ENCODE measurements at places on chromosomes 13 and 19.

- no peak for DNase-seq
Measured at GRCh38 chr19:39304185-39304513, 7.9 kb downstream of the IFNL1 start.

GRCh38 chr19:45917421-45918091 lies 3.0 kb upstream of the NANOS2 start:
- no peak for DNase-seq

- DNase-seq = no peak
Measured at GRCh38 chr13:97826421-97827012, 127.0 kb upstream of the IPO5 start.

DNA sequence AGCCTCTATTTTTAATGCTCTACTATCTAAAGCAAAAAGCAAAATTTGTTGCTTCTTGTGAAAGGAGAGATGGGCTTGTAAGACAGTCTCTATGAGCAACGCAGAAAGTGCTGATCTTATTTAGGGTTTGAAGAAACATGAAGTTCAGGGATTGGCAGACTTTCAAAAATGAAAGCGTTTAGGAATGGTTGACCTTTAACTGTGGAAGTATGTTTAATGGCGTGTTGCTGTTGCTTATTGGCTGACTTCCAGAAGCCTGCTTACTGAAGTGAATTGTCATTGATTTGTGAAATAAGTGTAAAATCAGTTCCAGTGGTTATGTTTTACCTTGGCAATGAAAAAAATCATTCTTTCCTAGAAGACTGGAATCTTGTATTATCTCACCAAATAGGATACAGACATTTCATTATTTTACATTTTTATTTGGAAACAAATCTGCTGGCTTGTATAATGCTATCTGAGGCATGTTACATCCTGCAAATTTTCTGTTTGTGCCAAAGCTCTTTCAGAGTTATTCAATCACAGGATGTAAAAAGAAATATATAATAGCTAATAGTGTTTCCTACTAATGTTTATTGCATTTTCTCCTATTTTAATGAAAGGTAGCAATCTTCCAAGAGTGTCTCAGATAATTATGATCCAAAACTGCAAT lies 221.3 kb upstream of the SLITRK6 start:
- DNase-seq = no peak

GRCh38 chr13:42614436-42615035 lies 40.6 kb downstream of the TNFSF11 start:
- DNase-seq = no peak

- no peak for DNase-seq
Measured at GRCh38 chr13:34465423-34465922, 476.6 kb upstream of the NBEA start.

Data from KBM-7 (cell line).